Pancreas (tissue), 10 donors: ENCODE measurements at places on chromosomes 2 and 18. TPM values are rescaled to one million over a fixed set of nuclear protein-coding genes. Genes with fewer than 3 reads are reported as not detected.

The CLEC4F gene
- total RNA-seq: not detected

The SDC1 gene
- total RNA-seq: 18.6 TPM

The KCNS3 gene
- total RNA-seq: 5.8 TPM

DNA sequence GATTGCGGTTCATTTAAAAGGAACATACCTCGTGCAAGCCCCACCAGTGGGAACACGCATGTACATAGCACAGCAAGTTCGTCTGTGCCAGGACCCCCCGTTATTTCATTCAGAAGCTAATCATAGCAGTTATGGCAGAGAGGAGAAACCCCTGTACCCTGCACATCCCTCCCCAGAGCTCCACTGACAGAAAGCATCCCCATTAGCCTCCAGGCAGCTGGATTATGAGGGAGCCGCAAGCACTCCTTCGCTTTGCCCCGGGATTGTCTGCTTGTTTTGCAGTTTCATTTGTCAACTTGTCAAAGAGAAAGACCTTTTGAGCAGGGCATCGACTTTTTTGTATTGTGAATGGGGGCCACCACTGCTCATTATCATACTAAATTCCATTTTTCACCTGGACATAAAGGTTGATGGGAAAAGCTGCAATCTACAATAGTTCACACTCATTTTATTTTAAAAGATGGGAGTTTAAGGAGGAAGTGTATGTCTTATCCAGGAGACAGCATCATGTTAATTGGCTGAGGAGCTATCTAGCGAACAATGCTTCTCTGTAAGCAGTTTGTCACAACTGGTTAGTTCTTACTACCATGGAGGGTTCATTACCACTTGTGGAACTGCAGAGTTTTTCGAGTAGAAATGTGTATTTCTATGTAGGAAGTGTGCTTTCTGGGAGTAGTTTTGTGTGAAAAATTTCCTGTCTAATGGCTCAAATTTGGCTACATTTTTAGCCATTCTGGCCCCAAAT is 255.3 kb downstream of the THSD7B start:
- H3K4me1 ChIP-seq: no peaks in the 10 kb centered on the region
- no peak overlapping the region for H3K27ac ChIP-seq
- no peak overlapping the region for H3K4me3 ChIP-seq
- no peak for DNase-seq
- H3K36me3 ChIP-seq: no peaks in the 10 kb centered on the region
- no peaks in the 10 kb centered on the region for H3K27me3 ChIP-seq

DNA sequence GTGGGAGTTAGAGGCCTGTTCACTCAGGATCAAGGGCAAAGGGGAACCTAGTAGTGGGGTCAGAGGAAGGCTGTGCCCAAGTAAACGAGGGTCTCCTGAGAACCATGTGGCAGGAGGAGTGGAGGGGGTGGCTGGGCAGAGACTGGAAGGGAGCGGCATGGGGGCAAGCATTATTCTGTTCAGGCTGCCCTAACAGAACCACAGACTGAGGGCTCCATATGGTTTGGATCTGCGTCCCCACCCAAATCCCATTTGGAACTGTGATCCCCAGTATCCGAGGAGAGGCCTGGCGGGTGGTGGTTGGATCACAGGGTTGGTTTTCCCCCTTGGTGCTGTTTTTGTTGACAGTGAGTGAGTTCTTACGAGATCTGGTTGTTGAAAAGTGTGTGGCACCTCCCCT is 287.0 kb downstream of the PHLPP1 start:
- no peaks in the 10 kb centered on the region for H3K27me3 ChIP-seq
- H3K4me1 ChIP-seq: peaks cover 7% of the 10 kb centered on the region
- no peak overlapping the region for H3K27ac ChIP-seq
- DNase-seq: no peak
- no peak overlapping the region for H3K4me3 ChIP-seq

DNA sequence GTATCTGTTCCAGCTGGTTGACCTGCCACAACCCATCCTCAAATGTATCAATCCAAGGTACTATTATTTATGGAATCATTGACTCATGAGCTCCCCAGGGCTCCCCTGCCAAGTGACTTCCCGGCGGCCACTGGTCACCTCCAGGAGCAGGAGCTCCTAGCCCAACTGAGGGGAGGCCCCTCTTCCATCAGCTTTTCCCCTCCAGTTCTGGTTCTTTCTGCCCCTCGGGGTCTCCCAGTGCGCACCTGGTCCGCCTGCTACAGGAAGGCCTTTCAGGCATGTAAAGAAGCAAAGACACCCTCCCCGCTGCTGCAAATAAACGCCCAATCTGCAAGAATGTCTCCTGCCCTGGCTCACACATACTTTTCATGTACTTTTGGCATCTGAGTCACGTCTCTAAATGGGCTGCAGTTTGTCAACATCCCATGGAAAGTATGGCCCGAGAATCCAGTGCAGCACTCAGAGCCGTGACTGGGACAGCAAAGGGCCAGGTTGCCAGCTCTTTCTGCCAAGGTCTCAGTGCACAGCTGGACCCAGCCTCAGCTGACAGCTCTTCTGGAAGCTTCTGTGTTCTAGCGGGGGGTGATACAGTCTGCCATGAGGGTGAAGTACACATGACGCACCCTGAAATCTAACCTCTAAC is 41.4 kb downstream of the KLHL29 start:
- no peak for DNase-seq
- H3K4me3 ChIP-seq: no peak overlapping the region
- peaks cover 5% of the 10 kb centered on the region for H3K4me1 ChIP-seq
- no peaks in the 10 kb centered on the region for H3K27me3 ChIP-seq
- H3K36me3 ChIP-seq: no peaks in the 10 kb centered on the region

GRCh38 chr2:27573452-27573851 is 9.4 kb upstream of the ZNF512 start:
- H3K4me1 ChIP-seq: no peaks in the 10 kb centered on the region
- no peak overlapping the region for H3K4me3 ChIP-seq
- H3K36me3 ChIP-seq: no peaks in the 10 kb centered on the region
- no peaks in the 10 kb centered on the region for H3K27me3 ChIP-seq
- no peak overlapping the region for H3K27ac ChIP-seq
- no peak for DNase-seq

GRCh38 chr18:78579854-78580577 is 399.6 kb upstream of the SALL3 start:
- H3K4me1 ChIP-seq: no peaks in the 10 kb centered on the region
- H3K27ac ChIP-seq: no peak overlapping the region
- no peaks in the 10 kb centered on the region for H3K27me3 ChIP-seq
- no peak overlapping the region for H3K4me3 ChIP-seq
